ENCODE measurements at places on chromosomes 4 and X.
A peak's percentile ranks its signal among the peaks of the same experiment; 100 is the strongest.

DNA sequence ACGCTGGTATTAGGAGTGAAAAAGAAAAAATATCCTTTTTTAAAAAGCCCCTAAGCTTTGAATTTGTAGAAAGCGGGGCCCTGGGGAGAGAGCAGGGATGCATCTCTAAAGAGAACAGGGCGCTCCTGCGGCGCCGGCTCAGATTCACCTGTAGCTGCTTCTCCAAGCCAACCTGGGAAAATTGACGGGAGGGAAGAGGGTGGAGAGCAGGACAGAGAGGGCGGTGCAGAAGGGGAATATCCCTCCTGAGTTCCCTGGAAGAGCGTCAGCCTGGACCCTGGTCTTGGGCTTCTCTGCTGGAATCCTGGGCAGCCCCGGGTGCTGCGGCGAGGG lies 776 bp upstream of the SOWAHD start:
- no peak for DNase-seq

DNA sequence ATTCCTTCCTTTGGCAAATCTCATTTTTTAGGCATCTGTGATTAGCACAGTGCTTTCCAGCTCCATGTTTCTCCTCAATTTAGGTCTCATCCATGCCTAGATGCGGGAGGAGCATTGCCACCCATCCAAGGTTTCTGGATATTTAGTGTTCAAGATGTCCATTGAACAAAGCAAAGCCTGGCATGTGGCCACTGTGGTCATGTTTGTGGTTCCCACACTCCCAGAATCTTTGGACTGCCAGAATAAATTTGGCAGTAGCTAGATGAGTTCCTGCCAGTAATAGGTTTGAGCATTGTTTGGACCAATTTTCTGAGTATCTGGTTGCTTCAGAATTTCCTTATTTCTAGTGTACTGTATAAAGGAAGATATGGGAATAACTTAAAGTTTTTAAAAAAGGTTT lies 1124.1 kb downstream of the ADGRL3 start:
- no peak for DNase-seq

DNA sequence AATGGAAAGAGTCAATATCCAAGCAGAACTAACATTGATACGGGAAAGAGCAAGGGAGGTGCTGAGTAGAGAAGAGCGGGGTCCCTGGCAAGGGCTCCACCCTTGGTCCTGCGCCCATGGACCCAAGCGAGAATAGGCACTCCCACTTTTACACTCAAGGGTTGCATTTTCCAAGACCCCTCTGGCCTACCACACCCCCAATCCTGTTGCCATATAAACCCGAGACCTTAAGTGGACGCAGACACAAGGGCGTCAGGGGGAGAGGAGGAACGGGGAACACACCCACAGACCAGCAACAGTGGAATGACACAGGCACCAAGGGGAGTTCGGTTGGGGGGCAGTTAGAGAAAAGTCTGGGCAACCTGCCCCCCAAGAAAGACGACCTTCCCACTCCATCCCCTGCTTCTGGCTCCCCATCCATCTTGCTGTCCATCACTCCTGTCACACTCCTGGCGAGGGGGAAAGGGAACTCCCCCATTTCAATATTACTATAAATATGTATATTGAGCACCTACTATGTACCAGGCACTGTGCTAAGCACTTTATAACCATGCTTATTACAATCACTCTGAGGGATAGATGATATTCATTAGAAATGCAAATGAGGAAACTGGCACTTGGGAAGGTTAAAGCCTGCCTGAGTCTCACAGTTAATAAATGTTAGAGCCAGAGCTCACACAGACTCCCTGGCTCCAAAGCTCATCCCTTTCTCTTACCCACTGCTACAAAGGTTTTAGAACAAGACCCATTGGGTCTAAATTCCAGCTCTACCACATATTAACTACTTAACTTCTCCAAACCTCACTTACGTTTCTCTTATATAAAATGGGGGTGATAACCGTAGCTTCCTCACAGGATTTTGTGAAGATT lies 51.7 kb downstream of the SCD5 start:
- no peak for DNase-seq

DNA sequence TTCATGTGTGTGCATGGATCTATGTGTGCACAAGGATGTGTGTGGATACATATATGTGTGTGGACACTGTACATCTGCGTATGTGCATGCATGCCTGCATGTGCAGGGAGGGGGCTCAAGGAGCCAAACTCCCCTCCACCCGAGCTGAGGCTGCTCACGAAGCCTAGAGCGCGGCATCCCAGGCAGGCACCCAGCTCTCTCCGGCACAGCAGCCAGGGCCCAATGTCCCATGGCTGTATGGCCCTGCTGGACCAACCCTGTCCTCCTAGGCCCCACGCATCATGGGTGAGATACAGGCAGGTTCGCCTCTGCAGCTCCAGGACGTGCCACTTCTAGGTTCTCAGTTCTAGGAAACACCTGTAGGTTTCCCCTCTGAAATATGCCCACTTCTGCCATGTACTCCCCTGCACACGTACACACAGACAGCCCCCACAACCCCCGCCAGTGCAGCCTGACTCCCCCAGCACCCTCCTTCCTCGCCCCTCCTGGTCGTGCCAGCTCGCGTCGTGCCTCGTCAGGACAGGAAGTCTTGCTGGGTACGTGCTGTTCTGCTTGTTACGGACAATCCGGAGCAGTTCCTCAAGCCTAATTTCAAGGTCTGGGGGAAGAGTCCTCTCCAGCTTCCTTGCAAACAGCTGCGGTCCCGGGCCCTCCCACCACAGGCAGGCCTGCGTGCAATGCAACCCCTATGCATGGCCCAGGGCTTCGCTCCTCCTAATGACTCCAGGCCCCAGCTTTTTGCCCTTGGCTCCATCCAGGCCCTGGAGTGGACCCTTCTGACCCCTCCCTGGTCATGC lies 3.2 kb upstream of the ADRA2C start:
- no peak for DNase-seq

DNA sequence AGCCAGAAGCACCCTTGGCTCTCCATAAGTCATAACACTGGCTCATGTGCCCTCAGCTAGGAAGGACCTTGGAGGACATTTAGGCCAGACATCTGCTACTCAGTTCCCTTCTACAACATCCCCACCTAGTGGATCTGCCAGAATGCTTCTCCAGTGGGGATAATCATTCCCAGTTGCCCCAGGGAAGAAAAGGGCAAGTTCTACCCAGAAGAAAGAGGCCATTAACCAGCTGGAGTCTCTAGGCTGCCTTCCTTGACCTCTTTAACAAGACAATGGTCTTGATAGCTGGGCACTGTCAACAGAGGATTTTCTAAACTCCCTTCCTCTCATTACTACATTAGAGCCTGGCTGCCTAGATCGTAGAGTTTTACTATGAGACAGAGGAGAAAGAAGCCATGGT lies 42.0 kb downstream of the LGI2 start:
- DNase-seq = peak; percentile 62

GRCh38 chr4:100968046-100968445 lies 379.3 kb downstream of the PPP3CA start:
- no peak for DNase-seq

- no peak for DNase-seq
Measured at GRCh38 chrX:105564501-105564900, 257.8 kb upstream of the NRK start.

DNA sequence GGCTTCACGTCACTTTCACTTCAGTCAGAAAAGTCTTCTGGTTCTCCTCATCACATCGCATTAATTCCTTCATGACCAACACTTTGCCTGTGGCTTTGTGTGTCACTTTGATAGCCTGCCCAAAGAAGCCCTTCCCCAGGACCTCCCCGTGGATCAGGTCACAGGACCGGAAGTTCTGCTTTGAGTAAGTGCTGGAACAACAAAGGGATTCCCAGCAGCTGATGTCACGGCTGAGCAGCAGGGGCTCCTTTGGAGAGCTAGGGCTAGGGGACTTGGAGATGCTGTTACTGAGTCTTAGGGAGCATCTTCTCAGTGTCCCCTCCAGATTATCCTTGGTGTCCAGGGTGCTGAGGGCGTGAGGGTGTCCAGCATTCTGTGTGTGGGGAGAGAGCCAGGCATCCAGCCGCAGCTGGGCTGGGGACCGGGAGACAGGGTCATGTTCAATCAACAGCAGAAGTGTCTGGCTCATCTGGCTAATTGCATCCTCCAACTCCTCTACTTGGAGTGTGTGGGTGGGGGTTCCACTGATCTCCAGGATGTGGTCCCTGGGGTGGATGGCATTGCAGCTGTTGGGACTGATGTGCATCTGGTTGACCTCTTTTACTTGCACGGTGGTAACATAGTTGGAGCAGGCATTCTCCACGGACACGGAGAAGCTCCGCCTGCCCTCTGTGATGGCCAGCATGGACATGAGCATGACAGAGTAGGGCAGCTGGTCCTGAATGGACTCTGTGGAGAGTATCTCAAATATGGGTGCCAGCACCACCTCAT lies 39.2 kb upstream of the ARHGAP6 start:
- no peak for DNase-seq

DNA sequence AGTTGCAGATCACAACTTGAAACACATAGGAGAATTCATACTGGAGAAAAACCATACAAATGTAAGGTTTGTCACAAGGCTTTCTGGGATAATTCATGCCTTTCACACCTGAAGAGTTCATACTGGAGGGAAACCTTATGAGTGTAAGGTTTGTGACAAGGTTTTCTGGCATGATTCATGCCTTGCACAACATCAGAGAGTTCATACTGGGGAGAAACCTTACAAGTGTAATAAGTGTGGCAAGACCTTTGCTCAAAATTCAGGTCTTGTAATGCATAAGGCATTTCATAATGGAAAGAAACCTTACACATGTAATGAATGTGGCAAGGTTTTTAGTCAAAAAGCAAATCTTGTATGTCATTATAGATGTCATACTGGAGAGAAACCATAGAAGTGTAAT lies 58.8 kb upstream of the ENPEP start:
- DNase-seq = no peak

GRCh38 chr4:160091631-160092030 lies 988.8 kb downstream of the RAPGEF2 start:
- DNase-seq = no peak

- no peak for DNase-seq
Measured at GRCh38 chr4:129747756-129748155, 651.8 kb downstream of the C4orf33 start.

DNA sequence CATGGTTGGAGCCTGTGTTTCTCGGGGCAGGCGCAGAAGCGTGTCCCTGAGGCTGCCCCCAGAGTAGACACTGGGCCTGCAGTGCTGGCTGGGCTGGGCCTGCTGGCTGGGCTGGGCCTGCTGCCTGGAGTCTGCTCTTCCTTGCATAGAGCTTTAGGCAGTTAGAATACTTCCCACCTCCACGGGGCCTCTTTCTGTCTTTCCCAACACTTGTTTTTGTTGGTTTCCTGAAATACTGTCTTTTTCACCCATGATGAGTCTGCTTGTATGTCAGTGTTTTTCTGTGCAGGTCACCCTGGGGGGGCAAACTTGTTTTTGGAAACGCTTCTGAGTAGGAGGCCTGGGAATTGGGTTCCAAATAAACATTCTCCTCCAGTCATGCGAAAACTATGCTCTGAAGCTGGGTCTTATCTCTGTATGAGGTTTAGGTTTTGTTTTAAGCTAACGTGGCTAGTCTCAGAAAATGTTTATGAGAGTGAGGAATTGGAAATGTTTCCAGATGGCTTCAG lies 32.2 kb downstream of the TRMT44 start:
- no peak for DNase-seq

- no peak for DNase-seq
Measured at GRCh38 chr4:75800972-75801371, 76.6 kb downstream of the USO1 start.

DNA sequence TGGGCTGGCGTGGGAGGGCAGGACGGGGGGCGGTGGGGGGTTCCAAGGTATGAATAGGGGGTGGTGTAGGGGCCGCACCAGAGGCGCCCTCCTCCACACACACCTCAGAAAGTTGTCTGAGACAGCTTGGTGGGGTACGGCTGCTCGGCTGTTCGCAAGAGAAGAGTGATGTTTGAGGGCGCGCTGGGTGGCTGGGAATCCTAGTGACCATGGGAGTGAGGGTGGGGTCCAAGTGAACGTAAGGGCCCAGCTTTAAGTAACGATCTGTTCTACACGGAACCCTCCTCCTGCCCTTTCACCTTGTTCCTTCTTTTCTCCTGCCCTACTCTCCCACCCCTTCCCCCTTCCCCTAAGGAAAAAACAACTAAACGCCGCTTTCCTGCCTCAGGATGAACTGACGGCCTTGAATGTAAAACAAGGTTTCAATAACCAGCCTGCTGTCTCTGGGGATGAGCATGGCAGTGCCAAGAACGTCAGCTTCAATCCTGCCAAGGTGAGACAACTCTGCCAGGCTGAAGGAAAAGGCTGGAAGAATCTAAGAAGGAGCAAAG lies 664 bp downstream of the MED12 start:
- DNase-seq = no peak

- DNase-seq = no peak
Measured at GRCh38 chr4:47493238-47494123, 8.4 kb downstream of the ATP10D start.

- DNase-seq = no peak
Measured at GRCh38 chrX:42943051-42943974, 165.3 kb upstream of the PPP1R2C start.

DNA sequence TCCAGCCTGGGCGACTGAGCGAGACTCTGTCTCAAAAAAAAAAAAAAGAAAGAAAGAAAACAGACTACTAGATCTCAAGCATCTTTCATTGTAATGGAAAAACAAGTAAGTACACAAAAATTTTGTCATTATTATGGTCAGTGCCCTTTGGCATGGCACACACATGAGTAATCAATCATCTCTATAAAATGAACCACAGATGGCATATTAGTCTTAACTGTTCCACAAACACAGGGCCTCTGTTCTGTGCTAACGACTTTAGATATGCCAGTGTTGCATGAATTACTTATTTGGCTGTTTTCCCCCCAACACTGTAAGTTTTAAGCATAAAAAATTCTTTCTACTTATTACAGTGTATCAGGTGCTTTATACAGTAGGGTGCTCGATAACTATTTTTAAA lies 90.4 kb downstream of the COX7B2 start:
- DNase-seq = no peak

DNA sequence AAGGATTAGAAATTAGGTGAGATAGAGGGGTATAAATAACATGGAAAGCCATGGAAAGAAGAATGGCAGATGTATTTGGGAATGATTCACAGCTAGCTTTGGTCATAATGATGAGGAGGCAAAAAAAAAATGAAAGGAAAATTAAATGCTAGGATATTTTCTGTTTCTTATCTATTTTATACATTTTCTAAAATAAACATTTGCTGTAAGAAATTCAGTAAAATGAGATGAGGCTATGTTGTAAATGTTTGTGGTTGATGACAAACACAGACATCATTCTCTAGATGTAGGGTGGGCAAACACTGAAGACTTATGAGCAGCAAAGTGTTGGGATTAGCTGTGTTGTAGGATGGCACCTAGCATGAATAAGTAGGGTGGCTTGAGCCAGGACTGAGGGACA lies 407.1 kb downstream of the IL15 start:
- no peak for DNase-seq

DNA sequence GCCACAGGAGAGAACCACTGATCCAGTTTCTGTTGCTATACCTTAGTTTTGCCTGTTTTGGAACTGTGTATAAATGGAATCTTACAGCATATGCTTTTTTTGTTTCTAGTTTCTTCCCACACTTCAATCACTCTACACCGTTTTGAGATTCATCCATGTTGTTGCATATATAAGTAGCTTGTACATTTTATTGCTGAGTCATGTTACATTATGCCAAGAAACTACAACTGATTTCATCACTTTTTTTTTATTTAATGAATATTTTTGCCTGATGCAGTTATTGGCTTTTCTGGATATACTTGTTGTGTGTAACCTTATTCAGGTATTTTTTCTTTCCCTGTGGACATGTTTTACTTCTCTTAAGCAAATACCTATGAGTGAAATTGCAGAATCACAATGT lies 1135.9 kb downstream of the RAPGEF2 start:
- no peak for DNase-seq
